ENCODE measurements at places on chromosomes 5 and 9. TPM values are rescaled to one million over a fixed set of nuclear protein-coding genes. Genes with fewer than 3 reads are reported as not detected.

The RFESD gene
- 3.1 TPM for total RNA-seq

The IL7R gene
- 0.79 TPM for total RNA-seq

The ACTBL2 gene
- not detected for total RNA-seq

The ADAMTS13 gene
- 0.36 TPM for total RNA-seq

The BTNL9 gene
- 0.88 TPM for total RNA-seq

Data from A549 treated with CpdA at 1 μM for 4 hours (cell line).